Occipital lobe (tissue), 3 donors: ENCODE measurements at places on chromosomes 3 and 15.

DNA sequence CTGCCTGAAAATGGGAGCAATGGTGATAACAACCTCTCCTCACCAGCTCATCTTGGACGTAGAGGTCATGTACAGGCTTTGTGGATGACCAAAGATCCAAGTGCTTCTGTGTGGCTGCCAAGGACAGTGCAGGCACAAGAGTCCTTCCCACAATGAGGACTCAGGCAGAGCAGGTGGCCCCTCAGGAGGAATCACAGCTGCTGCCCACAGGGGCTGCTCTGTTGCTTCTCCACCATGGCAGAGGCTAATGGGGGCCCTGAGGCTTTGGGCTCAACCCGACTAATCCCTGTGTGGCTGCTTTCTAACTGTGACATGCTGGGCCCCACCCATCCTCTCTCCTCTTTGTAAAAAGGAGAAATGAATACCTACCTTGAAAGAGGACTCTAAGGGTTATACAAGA lies 58.1 kb upstream of the MRPS22 start:
- no peak for DNase-seq

DNA sequence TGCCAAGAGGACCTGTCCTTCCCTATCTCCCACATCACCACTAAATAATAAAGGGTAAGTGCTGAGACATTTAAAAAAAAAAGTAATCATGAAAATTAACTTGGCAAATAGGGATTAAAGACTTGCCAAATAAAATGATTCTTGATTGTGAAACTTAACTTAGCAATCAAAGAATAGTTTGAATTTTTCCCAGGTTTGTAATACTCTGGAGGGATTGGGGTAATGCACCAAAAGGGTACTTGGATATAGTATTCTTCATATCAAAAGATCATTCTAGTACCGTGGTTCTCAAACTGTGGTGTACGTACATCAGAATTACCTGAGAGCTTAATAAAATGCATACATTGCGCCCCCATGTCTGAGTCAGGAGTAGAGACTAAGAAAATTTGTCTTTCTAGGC lies 28.5 kb downstream of the CALML4 start:
- no peak for DNase-seq

GRCh38 chr3:30750967-30751366 lies 143.5 kb downstream of the GADL1 start:
- no peak for DNase-seq

DNA sequence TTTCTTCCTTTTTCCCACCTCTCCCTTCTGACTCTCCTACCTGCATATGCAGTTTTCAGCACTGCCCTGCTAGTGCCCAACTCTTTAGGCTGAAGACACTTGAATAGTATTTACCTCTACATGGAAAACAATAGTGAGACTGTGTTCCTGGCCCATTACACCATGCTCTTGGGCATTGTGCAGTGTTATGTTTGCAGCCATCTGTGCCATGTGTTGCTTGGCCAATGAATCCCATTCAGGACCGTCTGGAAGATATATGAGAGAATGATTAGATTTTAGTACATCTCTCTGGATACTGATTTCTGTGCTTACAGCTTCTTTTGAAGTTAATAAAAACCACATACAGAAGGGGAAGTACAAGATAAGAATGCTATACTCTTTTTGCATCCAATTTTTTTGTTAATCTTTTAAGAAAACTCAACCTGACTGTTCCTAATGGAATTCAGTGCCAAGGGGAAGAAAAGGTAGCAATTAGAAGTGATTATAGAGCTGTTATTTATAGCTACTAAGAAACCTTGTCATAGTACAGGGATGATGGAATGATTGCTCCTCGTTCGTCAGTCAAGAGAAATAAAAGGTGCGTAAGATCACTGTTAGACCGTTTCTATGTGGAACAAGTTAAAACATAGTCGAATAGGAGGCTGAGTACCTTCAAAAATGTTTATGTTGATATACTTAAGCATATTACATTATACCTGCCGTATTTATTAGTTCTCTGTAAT lies 58.9 kb downstream of the TMEM41A start:
- no peak for DNase-seq

DNA sequence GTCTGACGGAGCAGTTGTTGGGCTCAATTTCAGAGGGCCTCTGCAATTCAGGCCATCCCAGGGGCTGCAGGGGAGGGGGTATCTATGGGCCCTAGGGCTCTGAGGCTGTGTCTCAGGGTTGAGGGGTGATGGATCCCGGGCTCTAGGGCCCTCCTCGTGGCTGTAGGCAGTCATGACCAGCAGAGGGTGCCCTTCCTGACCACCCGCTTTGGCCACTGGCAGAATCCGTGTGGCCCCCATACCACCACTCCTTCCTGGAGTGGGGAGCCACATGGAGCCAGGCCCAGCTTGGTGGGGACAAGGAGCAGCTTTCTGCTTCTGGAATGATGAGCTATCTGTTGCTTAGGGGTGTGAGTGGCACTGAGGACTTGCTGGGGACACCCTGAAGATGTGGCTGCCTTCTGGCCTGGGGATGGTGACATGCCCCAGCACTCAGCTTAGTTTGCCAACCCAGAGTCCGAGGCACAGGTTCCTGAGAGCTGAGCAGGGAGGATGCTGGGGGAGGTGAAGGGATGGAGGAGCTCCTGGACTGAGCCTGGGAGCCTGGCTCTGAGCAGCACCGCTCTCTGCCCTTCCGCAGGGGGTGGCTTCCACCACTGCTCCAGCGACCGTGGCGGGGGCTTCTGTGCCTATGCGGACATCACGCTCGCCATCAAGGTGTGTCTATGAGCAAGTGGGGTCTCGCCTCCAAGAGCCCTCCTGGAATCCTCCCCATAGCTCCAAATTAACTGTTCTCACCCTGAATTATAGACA lies 20.2 kb downstream of the HDAC11 start:
- DNase-seq = no peak

GRCh38 chr15:31128919-31129768 lies 27.6 kb upstream of the TRPM1 start:
- DNase-seq = peak; percentile 48

- DNase-seq = no peak
Observed at GRCh38 chr3:123764647-123765046, 119.5 kb downstream of the MYLK start.

DNA sequence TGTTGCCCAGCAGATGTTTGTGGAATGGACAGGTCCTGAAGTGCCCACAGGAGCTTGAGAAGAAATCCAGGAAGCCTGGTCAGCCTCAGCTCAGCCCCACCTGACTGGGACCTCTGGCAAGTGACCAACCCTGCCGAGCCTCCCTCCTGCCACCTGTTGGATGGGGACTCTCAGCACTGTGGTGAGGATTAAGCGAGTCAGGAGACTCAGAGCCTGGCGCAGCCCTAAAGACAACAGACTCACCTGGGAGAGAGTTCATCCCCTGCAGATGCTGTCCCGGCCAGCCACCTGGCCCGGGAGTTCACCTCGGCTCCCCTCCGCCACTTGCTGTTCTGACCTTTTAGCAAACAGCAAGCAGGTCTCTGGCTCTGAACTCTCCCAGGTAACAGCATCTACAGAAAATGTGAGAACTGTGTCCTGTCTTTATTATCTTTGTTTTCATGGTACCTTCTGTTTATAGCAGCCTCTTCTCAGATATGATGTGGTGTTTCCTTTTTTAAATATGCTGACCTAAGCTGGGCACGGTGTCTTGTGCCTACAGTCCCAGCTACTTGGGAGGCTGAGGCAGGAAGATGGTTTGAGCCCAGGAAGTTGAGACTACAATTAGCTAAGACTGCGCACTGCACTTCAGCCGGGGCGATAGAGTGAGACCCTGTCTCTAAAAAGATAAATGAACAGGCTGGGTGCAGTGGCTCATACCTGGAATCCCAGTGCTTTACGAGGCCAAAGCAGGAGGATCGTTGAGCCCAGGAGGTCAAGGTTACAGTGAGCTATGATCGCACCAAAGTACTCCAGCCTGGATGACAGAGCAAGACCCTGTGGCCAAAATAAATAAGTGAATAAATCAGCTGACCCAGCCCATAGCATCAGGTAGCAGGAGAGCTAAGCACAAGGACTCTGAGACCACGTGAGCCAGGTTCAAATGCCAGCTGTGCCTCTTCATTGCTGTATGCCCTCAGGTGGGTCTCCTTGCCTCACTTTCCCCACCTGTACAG lies 32.4 kb upstream of the SLC6A6 start:
- DNase-seq = no peak

DNA sequence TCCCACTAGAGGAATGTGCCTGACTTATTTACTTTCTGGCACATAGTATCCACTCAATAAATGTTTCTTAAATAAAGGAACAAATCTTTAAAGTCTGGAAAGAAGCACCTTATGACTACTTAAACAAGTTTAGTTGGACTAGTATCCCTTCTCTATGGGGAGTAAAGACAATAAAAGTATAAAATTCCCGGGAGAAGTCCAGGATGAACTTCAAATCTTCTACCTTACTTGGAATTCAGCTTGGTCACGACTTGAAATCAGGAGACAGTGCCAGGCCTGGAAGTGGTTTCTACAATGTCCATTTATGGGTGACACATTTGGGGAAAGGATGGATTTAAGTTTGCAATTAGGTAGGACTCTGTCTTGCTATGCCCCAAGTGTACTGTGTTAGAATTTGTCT lies 196.5 kb downstream of the NR1D2 start:
- no peak for DNase-seq

DNA sequence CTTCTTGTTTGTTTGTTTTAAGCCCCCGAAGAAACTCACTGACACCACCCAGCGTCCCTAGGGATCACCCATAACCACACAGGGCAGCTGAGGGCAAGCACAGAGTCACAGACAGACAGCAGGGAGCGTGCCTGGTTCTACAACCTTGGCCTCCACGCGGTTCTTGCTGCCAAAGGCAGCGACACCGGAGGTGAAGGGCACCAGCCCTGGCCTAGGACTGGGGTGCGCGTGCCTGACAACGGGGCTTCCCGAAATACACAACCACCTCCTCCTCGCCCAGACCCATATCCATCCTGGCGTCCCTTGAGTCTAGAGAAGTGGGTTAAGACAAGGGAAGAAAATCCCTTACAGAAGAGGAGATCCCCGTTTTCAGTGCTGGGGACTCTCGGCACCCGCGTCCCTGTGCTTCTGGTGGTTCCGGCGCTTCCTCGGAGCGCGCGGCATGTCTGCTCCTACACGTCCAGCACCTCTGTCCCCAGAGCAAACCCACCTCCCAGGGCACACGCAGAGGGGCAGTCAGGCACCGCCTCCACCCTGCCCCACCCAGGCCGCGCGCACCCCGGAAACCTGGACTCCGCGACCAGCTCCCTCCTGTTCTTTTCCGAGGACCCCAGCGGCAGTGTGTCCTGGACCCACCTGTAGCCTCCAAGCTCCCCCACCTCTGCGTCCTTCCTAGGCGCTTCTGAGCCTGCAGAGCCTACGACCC lies 911 bp downstream of the RFTN1 start:
- no peak for DNase-seq

DNA sequence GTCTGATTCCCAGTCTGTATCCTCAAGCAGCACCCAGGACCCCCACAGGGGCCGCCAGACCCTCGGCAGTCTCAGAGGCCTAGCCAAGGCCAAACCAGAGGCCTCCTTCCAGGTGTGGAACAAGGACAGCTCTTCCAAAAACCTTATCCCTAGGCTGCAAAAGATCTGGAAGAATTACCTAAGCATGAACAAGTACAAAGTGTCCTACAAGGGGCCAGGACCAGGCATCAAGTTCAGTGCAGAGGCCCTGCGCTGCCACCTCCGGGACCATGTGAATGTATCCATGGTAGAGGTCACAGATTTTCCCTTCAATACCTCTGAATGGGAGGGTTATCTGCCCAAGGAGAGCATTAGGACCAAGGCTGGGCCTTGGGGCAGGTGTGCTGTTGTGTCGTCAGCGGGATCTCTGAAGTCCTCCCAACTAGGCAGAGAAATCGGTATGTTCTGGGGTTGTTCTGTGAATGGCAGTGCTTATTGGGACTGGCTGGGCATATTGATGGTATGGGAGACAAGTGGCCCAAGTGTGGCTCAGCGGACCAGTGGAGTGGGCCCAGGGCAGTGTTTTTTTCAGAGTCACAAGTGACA lies 96.3 kb downstream of the RPL39L start:
- DNase-seq = no peak

DNA sequence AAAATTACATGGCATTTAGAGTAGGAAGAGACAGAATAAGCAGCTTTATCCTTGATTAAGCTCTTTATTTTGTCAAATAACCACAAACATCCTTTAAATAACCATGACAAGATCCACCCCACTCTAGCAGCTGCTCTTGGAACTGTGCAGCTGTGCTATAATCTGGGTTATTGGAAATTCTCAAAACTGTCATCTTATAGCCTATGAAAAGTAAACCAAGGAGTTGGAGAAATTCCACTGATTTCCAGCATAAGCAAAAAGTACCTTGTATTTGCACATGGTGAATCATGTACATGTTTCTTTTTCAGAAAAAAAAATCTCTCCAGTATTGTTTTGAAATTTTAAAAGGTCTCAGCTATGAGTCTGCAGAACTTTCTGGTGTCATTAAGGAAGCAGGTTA lies 88.8 kb upstream of the ABI3BP start:
- no peak for DNase-seq

GRCh38 chr15:38530113-38530512 lies 34.5 kb downstream of the RASGRP1 start:
- no peak for DNase-seq

DNA sequence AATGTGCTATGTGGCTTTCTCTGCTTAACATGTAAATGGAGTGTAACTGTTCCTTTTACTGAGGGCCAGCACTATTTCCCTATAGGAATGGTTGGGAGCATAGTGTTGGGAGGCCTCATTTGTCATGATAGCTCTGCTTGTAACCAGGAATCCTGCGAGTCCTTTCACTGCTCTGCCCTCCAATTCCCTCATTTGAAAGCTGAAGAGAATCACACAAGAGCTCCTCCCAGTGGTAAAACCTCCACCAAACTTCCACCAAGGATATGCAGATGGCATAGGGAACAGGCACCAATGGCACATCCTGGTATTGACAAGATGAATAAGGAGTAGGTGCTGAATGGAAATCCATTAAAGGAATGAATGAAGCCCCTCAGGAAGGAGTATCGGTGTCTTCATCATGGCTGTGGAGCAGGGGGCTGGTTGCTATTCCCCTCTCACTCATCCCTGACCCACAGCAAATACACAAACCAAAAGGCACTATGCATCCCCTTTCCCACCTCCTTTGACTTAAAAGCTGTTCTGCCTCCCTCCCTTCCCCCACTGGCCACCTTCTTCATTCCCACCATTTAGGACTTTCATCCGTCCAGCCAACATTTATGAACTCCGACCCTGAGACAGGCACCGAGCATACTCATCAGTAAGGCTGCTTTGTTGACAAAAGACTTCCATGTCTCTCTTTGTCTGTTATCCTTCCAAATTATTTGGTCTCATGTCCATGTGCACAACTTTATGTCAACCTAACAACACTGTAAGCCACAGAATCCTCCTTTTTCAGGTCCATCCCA lies 560.8 kb downstream of the FOXP1 start:
- no peak for DNase-seq

DNA sequence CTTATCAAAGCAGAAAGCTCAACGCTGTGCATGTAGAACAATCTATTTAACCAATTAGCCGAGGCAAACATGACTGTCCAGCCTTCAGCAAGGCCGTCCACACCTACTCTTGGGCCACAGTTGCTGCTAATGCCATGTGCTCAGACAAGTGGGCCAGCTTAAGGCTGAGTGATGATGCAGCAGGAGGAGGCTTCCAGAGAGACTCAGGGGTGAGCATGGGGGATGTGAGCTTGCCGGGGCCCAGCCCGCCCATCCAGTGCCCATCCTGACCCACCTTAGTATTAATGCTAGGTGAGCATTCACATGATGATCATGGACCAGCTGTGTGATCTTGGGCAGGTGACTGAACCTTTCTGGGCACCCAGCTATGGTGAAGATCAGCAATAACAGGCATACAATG lies 150.1 kb downstream of the TPRA1 start:
- DNase-seq = no peak
